ENCODE measurements at places on chromosomes 11 and 22. TPM values are rescaled to one million over a fixed set of nuclear protein-coding genes. Genes with fewer than 3 reads are reported as not detected.
A peak's percentile ranks its signal among the peaks of the same experiment; 100 is the strongest.

GRCh38 chr11:17014321-17014832 is at the start of gene PLEKHA7:
Gene PLEKHA7 (minus strand): TSS chr11:17014414. CDS start chr11:17014401, 13 bp downstream.
- peak; percentile 37 for DNase-seq

DNA sequence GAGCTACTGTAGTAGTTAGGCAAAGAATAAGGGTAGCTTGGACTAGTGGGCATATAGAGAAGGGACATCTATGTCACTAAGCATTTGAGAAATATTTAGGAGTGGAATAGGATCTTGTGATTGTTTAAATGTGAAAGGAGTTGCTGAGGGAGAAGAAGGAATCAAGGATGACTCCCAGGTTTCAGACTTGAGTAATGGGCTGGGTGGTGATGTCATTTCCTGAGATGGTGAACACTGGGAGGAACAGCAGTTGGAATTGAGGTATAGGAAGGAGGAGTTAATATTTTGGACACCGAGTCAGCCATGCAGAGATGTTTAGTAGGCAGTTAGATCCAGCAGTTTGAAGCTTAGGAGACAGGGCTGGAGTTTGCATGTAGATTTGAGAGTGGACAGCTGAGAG is 40.1 kb downstream of the REXO2 start:
- DNase-seq, result no peak

The PYGM gene
- 3.8 TPM for total RNA-seq

DNA sequence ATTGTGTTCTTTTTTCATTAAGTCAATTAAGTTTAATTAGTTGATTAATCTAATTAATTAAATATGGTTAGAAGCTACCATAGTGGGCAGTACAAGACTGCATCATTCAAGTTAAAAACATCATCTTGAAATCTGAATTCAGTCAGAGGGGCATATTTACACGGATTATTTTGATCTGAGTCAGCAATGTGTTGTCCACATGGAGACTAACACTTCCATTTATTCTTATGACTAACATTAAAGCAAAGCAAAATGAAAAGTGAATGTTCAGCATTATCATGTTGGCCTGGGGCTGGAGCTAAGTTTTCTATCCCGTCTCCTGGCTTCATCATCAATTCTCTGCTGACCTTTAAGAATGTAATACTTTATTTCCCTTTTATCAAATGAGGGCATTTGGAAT is 17.3 kb downstream of the FLI1 start:
- no peak for DNase-seq

The P2RY2 gene
- not detected for total RNA-seq

The FAM180B gene
- total RNA-seq, result not detected

The OR5A1 gene
- total RNA-seq, result not detected

The APOBEC3C gene
- total RNA-seq, result 120 TPM

DNA sequence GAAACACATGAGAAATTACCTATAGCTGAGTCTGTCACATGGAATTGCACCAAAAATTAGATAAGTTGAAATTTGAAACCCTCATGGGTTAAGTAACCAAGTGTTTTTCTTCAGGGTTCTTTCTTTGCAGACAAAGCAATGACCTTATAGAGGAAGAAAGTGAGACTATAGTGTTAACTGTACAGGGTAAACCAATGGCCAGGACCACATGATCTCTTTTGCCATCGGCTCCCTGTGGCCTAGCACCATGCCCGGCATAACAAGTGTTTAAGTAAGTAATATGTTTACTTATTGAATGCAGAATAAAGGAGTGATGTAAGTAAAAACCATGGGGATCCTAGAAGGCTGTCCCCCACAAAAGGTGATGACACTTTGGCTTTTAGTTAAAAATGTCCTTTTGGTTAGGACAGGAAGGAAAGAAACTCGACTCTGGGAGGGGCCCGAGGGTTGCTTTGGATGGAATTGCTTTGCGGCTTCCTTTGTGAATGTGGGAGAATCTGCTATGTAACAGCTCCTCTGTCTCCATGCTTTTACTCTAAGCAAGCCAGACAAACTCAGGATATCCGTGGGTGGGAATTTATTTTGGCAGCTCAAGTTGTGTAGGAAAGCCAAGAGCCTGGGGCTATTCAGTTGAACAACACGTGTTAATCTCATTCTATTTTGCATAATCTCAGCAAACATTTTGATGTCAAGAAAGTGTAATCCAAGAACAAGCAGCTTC is 454.7 kb downstream of the INSC start:
- no peak for DNase-seq

The NXPE1 gene
- not detected for total RNA-seq

GRCh38 chr11:131823772-131824171 is 453.4 kb downstream of the NTM start:
- no peak for DNase-seq

The KDM4D gene
- total RNA-seq, result 1.3 TPM

DNA sequence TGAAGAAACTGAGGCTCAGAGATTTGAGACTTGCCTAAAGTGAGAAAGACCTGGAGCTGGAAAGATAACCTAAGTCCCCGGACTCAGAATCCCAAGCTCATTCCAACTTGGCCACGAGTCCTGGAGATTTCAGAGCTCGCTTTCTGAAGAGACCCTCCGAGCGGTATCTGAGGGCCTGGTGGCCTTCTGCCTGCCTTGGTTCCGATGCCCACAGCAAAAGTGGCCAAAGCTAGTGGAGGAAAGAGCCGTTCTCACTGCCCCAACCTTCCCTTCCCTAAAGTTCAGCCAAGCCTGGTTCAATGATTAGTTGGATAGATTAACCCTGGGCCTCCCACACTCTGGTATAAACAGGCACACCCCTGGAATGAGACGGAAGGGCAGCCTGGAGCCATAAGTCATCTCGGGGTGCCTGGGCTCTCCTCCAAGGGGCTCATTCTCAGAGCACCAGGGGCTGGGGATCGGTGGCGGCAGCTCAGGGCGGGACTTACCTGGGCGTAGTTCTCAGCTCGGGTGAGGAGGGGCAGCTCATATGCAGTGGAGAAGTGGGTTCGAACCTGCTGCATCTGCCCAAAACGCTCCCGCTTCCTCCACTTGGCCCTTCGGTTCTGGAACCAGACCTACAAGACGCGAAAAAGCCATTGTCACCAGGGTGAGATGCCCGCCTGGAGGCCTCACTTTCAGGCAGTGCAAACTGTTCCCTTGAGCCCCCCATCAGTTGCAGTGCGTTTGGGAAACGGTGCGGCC is 42.8 kb downstream of the ALX4 start:
- no peak for DNase-seq

The TESMIN gene
- 10.5 TPM for total RNA-seq

GRCh38 chr22:17235861-17236260 is 16.6 kb upstream of the ADA2 start:
- DNase-seq, result no peak

GRCh38 chr11:95111923-95112540 is 22.4 kb downstream of the ENDOD1 start:
- no peak for DNase-seq

DNA sequence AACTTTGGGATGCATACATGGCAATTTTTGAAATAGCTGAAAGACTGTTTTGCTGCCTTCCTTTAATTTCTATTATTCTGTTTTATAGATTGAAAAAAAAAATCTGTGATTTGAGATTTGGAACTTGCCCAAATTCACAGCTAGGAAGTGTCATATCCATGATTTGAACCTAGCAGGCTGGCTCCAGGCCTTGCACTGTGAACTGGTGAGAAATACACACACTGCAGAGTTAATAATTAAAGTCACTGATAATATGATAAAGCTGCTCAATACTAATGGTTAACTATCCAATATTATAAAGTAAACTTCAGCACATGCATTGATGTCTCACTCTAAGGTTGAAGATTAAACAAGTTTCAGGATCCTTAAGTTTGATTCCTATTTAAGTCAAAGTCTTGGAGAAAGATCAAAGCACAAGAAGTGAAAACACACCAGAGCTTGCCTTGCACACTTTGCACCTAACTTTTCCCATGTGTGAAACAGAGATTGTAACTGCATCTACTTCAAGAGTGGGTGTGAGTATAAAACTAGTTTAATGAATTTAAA is 150.6 kb upstream of the CCDC179 start:
- DNase-seq, result no peak
